ENCODE measurements at places on chromosomes 11 and 22.
A peak's percentile ranks its signal among the peaks of the same experiment; 100 is the strongest.

DNA sequence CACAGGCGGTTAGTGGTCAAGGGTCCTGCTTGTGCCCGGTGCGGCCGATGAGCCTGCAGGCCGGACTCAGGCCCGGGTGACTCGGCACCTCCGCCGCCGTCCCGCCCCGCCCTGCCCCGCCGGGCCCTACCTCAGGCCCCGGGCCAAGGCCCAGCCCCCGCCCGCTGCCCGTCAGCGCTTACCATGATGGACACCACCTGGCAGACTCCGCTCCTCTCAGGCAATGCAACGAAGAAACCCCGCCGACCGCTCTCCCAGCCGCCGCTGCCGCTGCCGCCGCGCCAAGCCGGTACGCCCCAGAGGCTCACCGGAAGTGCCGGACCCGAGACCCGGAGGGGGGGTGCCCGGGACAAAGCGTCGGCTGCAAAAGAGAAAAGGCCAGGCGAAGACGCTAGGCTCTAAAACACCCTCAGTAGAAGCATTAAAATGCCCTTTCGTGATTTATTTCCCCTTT, at the start of gene UFD1:
Gene UFD1 (minus strand): TSS at position 293 of the 454 bp plus-strand sequence. CDS start 108 bp downstream, at position 185.
- peak; percentile 63 for DNase-seq
- no peaks in the 10 kb centered on the region for H3K27me3 ChIP-seq
- peaks cover 11% of the 10 kb centered on the region for H3K4me1 ChIP-seq
- H3K27ac ChIP-seq: peak within 1 kb of the TSS; percentile 93

DNA sequence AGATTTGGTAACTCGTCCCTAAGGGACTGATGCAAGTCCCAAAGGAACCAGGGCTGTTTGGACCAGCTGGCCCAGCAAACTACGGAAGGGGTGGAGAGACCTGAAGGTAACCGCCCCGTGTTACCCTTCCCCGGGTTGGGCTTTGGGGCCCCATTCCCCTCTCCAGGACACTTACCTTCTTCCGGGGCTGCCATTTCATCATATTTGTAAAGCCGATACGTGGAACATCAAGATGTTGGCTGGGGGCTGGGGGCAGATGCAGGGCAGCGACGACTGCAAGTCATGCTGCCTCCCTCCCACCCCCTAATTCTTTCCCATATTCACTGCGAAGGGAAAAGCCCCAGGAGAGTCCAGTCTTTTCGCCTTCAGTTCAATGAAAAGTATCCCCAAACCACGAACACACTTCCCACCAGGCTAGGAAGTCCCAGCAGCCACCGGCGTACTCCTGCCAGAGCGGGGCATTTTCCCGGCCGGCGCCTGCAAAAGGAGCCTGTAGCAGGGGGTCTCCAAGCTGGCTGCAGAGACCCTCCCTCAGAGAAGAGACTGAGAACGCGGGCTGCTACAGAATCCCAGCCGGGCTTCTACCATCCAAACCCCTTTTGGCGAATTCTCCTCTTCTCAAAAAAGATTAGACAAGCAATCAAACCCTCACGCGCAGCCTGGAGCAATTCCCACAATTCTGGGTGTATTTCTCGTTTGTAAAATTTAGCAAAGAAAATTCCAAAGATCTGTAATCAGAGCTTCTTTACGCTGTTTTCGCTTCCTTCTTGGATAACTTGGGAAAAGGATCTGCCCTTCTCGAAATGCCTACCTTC, 236.7 kb downstream of the TTC28 start:
- H3K27ac ChIP-seq: no peak overlapping the region
- no peaks in the 10 kb centered on the region for H3K36me3 ChIP-seq
- no peaks in the 10 kb centered on the region for H3K27me3 ChIP-seq
- no peaks in the 10 kb centered on the region for H3K4me1 ChIP-seq

DNA sequence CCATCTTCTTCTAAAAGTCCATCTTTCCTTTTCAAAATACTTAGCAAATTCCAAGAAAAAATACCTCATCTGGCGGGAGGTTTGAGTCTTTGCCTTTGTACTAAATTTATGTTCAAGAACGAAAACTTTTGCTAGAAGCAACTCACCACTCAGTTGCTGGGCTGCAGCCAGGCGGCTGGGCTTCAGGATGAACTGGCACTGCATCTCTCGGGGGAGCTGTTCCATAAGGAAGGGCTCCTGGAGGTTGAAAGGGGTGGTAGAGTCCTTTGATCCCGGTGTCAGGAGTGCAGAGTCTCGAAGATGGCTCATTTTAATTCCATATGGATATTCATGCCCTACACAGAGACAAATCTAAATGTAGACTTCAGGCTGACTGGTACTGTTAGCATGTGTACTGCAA, 105.8 kb downstream of the ARHGAP20 start:
- H3K4me1 ChIP-seq: no peaks in the 10 kb centered on the region
- peaks cover 57% of the 10 kb centered on the region for H3K27me3 ChIP-seq
- no peak for DNase-seq
- H3K36me3 ChIP-seq: no peaks in the 10 kb centered on the region

GRCh38 chr11:6544921-6545850, 48.1 kb downstream of the DNHD1 start:
- no peaks in the 10 kb centered on the region for H3K36me3 ChIP-seq
- H3K27ac ChIP-seq: no peak overlapping the region
- DNase-seq: no peak
- no peaks in the 10 kb centered on the region for H3K27me3 ChIP-seq

GRCh38 chr11:76062733-76063132, 143.6 kb downstream of the WNT11 start:
- no peaks in the 10 kb centered on the region for H3K27me3 ChIP-seq
- H3K27ac ChIP-seq: no peak overlapping the region
- H3K4me1 ChIP-seq: no peaks in the 10 kb centered on the region
- H3K36me3 ChIP-seq: peaks cover under 1% of the 10 kb centered on the region

DNA sequence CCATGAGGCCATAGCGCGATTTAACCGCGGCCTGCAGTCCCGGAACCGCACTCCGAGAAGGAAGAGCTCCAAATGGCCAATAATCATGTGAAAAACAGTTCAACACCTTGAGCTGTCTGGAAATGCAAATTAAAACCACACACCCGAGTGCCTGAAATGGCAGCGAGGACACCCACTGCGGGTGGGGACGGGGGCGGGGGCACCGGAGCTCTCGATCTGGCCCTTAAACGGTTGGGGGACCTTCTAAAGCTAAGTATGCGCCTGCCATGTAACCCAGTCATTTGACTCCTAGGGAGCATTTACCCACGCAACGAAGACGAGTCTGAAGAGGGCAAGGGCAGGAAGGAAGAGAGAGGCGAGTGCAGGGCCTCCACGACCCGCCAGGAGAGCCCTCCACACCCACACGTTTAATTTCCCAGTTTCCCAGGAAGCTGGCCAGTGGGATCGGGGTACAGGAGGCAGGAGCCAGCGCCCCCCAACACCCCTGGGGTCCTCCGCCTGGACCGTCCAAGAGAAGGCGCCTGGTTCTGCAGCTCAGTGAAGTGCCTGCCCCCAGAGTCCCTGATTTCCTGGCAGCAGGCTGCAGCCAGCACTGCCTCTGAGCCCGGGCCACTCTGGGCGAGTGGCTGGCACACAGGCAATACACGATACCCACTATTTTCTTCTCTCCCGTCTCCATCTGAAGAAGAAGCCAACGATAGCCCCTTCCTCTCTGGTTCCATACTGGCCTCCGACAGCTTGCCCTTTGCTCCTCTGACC, 1.7 kb downstream of the TTLL8 start:
- H3K27ac ChIP-seq: no peak overlapping the region
- H3K4me3 ChIP-seq: no peak overlapping the region
- 0 out of 2 replicates have a peak, but pooled peaks cover 3% of the 10 kb centered on the region for H3K4me1 ChIP-seq
- no peaks in the 10 kb centered on the region for H3K36me3 ChIP-seq

GRCh38 chr11:13205486-13205885, 72.1 kb upstream of the BMAL1 start:
- H3K27me3 ChIP-seq: no peaks in the 10 kb centered on the region
- no peak overlapping the region for H3K27ac ChIP-seq
- H3K4me3 ChIP-seq: no peak overlapping the region

DNA sequence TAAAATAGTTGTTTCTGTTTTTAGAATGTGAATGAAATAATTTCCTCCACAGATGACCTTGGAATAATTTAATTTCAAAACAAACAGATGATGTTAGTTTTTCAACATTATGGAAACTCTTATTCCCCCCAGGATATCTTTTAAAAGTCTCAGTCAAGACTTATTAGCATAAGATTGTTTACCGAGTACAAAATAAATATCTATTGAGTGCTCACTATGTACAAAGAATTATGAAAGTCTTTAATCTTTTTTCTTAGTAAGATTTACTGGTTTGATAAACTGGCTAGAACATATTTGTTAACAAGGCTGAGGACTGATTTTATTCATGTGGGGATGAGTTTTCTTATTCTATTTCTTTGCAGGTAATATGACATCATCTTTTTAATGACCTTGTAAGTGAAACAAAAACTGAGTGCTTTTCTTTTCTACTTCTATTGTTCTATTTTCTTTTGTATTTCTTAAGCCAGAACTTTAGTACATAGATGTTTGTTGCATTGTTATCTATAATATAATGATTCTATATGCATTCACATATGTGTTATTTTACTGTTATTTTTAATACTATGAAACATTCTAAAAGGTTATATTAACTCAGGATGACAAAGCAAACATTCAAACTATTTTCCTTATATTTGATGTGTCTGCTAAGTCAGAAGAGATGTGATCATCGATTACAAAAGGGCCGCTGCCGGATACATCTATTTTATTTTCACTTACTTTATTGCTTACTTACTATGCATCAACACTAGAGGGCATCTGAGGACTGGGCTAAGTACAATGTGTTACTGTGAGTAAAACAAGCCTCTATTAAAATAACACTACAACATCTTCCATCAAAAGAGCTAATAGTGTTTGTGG, 111.0 kb upstream of the ARHGAP42 start:
- no peak overlapping the region for H3K27ac ChIP-seq
- peak; percentile 78 for DNase-seq
- H3K27me3 ChIP-seq: no peaks in the 10 kb centered on the region
- peaks cover 31% of the 10 kb centered on the region for H3K4me1 ChIP-seq

DNA sequence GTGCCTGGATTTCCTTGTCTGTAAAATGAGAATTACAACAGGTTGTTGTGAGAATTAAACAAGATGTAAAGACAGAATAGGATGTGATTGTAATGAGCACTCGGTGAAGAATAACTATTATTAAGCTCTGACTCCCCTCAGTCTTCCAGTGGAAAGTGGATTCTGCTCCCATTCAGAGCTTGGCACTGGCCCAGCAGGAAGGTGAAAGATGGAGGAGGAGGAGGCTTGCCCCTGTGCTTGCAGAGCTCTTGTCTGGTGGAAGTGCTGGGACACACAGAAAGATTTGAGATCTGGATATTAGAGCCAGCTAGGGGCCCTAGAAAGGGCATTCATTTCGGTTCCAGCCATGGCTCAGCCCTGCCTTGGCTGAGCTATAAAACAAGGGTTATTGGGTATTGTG, 28.2 kb downstream of the PHLDB1 start:
- no peak for DNase-seq
- no peak overlapping the region for H3K27ac ChIP-seq
- no peak overlapping the region for H3K4me3 ChIP-seq
- H3K4me1 ChIP-seq: peaks cover 15% of the 10 kb centered on the region
- H3K27me3 ChIP-seq: no peaks in the 10 kb centered on the region
- H3K36me3 ChIP-seq: no peaks in the 10 kb centered on the region

DNA sequence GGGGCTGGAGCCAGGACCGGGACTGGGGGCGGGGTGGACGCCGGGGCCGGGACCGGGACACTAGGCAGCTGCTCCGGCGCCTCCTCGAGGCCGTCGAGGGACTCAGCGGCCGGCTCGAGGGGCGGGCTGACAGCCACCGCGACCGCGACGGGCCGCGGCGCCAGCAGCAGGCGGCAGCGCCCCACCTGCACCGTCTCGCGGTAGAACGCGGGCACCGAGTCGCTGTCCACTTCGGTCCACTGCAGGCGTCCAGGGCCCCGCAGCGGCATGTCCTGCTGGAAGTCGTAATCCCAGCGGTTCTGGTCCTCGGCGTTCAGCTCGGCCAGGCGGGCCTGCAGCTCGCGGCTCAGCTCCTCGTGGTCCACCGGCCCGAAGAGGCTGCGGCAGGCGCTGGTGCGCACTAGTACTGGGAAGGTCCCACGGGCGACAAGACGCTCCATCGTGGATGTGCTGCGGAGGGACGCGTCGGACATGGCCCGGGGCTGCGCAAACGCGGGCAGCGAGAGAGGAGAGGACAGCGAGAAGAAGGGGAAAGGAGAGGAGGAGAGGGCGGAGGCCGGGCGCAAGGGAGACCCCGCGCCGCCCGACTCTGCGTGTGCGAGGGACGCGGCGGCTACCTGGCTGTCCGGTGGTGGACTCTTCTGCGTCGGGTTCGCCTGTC, 428 bp downstream of the CDKN1C start:
- H3K4me1 ChIP-seq: peaks cover 6% of the 10 kb centered on the region
- no peaks in the 10 kb centered on the region for H3K27me3 ChIP-seq
- H3K4me3 ChIP-seq: peak overlapping the region; percentile 82
- DNase-seq: peak; percentile 66

- H3K27me3 ChIP-seq: no peaks in the 10 kb centered on the region
- H3K4me1 ChIP-seq: peaks cover 3% of the 10 kb centered on the region
- no peak overlapping the region for H3K27ac ChIP-seq
- peak; percentile 28 for DNase-seq
- no peak overlapping the region for H3K4me3 ChIP-seq
Measured at GRCh38 chr11:12397931-12398334, 20.6 kb downstream of the PARVA start.

GRCh38 chr22:26556904-26557303, 33.0 kb downstream of the TPST2 start:
- H3K4me3 ChIP-seq: no peak overlapping the region
- no peak for DNase-seq
- H3K27me3 ChIP-seq: no peaks in the 10 kb centered on the region

DNA sequence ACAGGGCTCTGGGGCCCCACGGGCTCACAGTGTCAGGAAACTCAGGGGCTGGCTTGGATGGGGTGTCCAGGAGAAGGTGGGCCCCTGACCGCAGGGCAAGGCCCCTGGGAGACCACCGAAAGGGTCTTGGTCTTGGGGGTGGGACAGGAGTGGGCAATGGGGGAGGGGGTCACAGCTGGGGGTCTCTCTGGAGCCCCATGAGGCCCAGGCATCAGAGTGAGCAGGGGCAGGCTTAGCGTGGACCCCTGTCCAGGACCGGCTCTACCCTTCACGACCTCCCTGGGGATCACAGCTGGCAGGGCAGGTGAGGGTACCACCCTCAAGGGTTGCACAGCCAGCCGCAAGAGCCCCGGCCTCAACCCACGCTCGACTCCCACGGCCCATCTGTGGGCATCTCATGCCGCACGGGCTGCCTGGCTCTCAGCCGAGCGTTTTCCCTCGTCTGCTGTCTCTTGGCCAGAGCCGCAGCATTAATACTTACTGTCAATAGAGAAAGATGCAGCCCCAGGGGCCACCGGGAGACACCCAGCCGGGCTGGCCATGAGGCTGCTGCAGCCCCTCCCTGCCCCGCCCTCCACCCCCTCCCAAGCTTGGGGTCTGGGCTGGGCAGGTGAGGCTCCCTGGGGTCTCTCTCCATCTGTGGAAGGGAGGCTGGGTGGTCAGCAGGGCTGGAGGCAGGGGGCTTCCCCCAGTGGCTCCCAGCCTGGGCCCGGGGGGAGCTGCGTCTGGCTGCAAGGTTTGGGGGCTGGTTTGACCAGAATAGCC, 662 bp downstream of the MUC5B start:
- H3K36me3 ChIP-seq: no peaks in the 10 kb centered on the region
- H3K4me3 ChIP-seq: peak overlapping the region; percentile 17
- H3K27me3 ChIP-seq: no peaks in the 10 kb centered on the region

GRCh38 chr11:18700872-18701271, 2.3 kb downstream of the TMEM86A start:
- H3K4me3 ChIP-seq: no peak overlapping the region
- no peaks in the 10 kb centered on the region for H3K27me3 ChIP-seq

- no peak overlapping the region for H3K27ac ChIP-seq
- no peaks in the 10 kb centered on the region for H3K4me1 ChIP-seq
- no peak overlapping the region for H3K4me3 ChIP-seq
- 0 out of 2 replicates have a peak, but pooled peaks cover 18% of the 10 kb centered on the region for H3K27me3 ChIP-seq
- H3K36me3 ChIP-seq: no peaks in the 10 kb centered on the region
Measured at GRCh38 chr11:59097113-59097708, 9.8 kb upstream of the FAM111B start.
